ENCODE measurements at places on chromosomes 7 and 10.

- DNase-seq: no peak
These were observed 44.0 kb downstream of the INPP5F start for GRCh38 chr10:119769886-119770285.

- DNase-seq: no peak
These were observed 603.2 kb downstream of the MAGI2 start for GRCh38 chr7:78850093-78850740.

DNA sequence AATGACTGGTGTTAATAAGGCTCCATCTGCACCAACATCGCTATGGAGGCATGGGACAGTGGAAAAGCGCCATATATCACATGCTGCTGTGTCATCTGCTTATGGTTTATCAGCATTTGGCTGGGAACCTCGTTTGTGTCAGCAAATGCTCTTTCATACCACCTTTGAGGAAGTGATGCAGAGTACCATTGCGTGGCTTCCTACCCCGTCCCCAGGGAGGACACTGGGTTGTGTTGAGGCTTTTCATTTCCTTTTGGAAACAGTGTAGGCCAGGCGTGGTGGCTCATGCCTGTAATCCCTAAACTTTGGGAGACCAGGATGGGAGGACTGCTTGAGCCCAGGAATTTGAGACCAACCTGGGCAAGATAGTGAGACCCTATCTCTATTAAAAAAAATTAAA is 6.8 kb downstream of the TACR2 start:
- DNase-seq: no peak

DNA sequence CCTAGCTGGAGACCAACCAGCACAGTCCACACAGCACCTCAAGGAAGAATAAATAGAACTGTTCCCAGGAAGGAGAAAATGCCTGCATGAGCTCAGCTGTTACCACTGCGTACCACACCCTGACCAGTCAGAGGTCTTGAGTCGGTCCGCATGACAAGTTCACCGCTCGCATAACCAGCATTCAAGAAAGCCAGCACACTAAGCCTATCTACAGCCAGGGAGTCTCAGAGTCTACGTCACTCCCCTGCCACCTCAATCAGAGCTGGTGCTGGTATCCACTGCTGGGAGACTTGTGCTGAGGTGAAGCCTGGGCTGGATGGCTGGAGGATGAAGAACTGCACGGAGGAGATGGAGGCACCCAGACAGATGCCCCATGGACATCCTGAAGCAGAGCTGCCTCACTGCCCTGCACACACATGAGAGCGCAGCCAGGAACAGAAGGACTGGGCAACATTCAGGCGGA is 19.6 kb downstream of the AKR1C1 start:
- no peak for DNase-seq

Measured in activated naive CD4-positive, alpha-beta T cell treated with anti-CD3 and anti-CD28 coated beads for 36 hours (primary cell).